ENCODE measurements at places on chromosomes 6 and 20.

- DNase-seq = no peak
These were observed 85.3 kb upstream of the SCP2D1 start for GRCh38 chr20:18728165-18728869.

- DNase-seq = no peak
These were observed 302.5 kb downstream of the DHX35 start for GRCh38 chr20:39264506-39265172.

GRCh38 chr6:15184441-15184861 lies 61.4 kb upstream of the JARID2 start:
- peak; percentile 5 for DNase-seq

DNA sequence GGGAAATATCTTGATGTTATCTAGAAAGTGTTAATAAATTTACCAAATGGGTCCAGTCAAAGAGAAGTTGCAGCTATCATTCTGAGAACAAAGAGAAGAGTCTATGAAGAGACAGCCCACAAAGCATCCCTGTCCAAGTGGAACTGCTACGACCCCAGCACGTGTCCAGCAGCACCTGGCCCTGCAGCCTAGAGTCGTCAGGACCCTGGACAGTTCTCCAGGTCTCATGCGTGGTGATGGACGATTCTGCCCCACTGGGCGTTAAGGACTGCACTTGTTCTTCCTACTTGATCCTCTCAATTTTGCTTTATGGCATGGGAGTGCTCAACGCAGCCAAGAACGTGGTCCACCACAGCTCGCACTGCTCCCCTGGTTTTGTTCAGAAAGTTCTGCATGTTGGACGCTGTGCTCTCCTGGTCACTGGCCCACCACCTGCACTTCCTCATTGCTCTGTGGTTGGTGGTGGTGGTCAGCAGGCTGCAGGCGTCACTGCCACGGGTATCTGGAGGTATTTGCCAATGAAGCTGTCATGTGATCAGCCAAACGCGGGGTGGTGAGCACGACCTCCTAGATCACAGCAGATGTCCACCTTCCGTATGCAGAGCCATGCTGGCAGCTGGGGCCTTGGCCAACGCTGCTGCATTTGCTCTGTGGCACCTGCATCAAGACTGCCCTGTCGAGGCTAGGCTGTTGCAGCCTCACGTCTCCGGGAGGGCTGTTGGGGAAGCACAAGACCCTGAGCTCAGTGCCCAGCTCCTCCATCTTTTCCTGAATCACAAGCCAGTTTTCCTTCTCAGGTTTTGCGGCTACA lies 356.4 kb downstream of the CDH4 start:
- no peak for DNase-seq

DNA sequence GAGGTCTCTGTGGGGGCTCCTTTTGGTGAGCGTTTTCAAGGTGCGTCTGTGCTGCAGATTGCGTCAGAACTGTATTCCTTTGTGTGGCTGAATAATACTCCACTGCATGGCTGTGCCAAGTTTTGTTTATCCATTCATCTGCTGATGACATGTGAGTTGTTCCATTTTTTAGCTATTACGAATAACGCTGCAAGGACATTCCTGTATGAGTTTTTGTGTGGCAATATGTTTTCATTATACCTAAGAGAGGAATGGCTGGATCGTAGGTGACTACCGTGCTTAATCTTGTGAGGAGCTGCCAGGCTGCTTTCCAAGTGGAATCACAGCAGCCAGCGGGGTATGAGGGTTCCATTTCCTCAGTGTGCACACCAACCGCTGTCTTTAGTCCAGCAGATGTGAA lies 1.1 kb upstream of the DACT2 start:
- no peak for DNase-seq

DNA sequence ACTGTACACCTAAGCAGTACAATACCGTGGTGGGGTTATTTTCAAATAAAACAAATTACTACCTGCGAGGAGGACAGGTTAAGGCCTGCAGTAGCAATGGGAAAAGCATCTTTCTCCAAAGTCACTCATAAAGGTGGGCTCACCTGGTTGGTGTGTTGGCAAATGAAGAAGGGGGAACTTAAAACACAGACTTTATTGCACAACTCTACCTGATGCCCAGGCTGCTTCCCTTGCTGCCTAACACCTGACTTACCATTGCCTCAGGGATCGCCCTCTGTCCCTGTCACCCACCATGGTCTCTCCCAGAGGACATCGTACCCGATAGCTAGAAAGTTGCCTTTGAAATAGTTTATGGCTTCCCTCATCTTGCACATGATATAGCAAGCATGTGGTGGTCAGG lies 53.6 kb downstream of the GNAS start:
- no peak for DNase-seq

GRCh38 chr6:109093732-109094415 lies 772 bp downstream of the SESN1 start:
- no peak for DNase-seq

DNA sequence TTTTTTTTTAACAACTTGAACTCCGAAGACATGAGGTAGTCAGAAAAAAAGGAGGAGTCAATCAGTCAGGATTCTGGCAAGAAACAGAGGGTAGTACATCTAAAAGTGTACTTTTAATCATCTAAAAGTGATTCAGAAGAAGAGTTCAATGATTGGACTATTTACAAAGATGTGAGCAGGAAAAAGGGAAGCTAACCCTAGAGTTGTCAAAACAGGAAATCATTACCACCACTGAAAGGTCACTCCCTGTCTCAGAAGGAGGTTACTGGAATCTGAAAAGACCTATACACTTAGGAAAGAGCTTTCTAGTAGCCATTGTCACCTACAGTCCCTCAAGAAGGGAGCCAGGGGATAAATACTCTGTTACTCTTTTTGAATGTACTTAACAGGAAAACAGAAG lies 16.7 kb upstream of the LMBRD1 start:
- no peak for DNase-seq

- DNase-seq = peak; percentile 5
These were observed 216.7 kb downstream of the ZDHHC14 start for GRCh38 chr6:157597461-157598312.

DNA sequence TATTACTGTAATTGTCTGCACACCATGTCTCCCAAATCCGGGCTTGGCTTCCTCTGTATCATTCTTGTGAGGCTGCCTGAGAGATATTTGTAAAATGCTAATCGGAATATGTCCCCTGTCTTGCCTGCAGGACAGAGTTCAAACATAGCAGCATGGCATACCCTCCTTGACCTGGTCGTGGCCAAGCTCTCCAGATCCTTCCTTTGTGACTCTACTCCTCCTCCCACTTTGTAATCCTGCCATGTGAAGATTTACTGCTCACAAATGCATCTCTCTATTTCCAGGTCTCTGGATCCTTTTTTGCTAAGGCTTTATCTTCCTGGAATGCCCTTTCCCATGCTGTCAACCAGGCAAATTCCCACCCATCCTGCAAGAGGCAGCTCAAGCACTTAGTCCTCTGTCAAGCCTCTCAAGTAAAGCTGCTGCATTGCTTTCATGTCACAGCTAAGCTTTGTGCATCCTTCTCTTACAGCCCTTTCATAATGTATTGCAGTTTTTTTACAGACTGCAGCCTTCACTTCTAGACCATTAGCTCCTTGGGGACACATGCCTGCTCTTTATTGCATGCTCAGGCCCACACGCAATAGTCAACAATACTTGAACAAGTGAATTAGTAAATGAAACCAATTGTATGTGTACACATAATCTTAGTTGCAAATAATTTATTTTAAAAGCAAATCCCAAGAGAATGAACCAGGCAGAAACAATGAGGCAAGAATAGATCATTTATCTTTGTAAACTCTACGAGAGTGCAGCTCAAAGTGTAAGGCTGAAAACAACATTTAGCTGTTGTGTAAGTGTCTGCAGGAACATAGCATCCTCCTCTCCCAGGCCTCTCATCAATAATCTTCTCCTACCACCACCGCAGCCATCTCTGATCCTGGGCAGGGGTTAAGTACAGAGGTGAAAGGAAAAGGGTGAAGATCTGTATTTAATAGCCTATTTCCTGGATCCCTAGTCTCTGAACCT lies 45.8 kb downstream of the HIVEP2 start:
- no peak for DNase-seq

- DNase-seq = no peak
These were observed 34.4 kb upstream of the MRPS10 start for GRCh38 chr6:42251911-42252637.

DNA sequence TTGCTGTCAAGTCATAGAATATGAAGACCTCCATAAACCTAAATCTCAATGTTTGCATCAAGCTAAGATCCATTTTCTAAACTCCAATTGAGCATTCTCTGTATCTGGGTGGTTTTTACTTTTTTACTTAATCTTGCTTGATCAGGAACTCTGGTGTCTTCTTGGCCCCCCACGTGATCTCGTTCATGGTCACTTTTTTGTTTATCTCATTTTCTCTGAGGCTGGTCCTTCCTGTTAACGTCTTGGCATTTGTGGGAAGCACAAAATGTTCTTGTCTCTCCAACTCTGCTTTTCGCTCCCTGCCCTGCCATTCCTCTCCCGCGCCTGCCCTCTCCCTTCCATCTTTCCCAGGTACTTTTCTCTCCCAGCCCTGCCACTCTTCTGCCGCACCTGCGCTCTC lies 14.0 kb upstream of the MAPRE1 start:
- DNase-seq = no peak

- DNase-seq = no peak
These were observed 9.3 kb downstream of the CDS2 start for GRCh38 chr20:5136096-5136495.

DNA sequence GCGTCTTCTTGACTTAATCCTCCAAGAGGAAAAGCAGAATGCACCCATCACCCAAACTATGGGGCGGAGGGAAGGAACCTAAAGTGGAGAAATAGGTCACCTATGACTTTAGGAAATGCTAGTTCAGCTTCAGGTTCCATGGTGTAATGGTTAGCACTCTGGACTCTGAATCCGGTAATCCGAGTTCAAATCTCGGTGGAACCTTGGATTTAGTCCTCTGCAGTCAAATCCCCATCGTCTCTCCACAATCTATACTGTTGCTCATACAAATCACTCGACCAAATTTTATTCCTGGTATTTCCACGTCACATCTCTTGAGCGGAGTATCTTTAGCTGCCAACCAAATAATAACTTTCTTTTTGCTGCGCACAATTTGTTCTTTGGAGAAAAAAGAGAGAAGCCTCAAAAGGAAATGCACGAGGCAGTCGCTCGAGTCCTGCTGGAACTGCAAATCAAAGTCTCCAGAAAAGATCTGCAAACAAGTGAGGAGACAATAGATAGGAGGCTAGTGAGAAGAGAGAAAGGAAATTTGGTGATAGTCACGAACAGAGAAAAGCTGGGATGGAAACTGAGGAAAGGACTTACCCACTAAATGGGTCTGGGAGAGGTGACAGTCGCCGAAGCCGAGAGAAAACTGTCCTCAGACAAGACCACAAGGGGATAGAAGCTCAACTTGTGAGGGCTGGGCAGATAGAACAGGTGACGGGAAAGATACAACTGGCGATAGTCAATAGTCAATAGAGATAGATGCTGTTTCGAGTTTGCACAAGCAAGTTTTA lies 16.6 kb downstream of the POM121L2 start:
- DNase-seq = no peak

DNA sequence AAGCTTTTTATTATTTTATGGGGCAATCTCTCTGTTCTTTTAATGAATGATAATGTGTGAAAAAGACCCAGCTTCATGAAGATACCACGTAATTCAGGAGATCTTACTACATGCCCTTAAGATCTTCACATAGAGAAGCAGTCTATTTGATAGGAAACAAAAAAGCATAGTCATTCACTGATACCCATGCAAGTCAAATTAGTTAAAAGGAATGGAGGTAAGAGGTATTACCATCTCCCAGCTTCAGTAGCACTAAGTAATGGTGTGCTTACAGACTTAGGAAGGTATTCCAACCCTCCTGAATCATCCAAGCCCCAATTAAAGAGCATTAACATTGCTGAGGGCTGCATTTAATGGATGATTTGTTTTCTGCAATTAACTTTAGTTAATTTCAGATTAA lies 364.7 kb downstream of the SYNE1 start:
- no peak for DNase-seq

GRCh38 chr6:138986578-138986977 lies 1.5 kb downstream of the REPS1 start:
- no peak for DNase-seq

- no peak for DNase-seq
These were observed 20.5 kb downstream of the EPB41L1 start for GRCh38 chr20:36175016-36175415.

DNA sequence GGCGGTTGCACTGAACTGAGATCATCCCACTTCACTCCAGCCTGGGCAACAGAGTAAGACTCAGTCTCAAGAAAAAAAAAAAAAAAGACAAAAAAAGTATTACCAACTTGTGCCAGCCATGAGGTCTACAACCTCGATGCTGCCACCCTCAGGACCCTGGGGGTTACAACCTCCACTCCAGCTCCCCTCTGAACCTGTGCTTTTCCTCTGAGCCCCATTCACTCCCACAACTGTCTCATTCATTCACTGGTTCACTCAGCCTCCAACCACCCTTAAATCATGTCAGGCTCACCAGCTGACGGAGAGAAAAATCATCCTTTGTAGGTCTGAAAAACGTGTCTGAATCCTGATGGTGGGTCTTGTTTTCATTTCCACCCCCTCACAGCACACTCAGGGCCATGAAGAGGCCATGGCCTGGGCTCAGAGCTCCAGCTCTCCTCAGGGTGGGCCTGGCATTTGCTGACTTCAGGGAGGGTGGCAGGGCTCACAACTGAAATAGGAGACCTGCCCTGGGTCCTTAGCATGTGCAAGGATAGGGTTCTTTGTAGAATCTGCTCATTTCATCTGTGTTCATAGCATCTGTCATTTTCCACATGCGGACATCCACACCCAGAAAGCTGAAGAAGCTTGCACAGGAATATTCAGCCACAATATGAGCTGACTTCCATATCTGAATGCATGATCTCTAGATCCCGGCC lies 1.9 kb upstream of the ULBP1 start:
- no peak for DNase-seq

- DNase-seq = no peak
These were observed 2.1 kb downstream of the SLC17A4 start for GRCh38 chr6:25756382-25757363.

DNA sequence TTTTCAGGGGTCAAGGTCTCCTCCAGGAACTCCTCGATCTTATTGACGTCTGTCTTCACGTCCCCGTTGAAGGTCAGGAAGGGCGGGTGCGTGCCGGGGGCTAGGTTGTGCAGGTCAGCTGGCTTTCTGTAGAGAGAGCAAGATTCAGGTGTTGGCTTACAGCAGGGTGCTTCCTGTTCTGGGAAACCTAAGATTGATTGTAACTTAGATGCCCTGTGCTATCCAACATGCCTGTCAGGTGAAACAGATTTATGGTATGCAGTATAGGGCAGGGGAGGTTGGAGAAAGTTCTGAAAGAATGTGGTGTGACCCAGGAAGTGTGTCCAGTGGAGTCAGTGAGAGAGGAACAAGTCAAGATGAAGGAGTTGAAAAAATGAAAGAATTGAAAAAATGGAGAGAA lies 66.4 kb downstream of the CLIC5 start:
- no peak for DNase-seq
